ENCODE measurements at places on chromosomes 12 and 14.

- DNase-seq = no peak
Observed at GRCh38 chr12:105503619-105504018, 173.1 kb downstream of the C12orf75 start.

- no peak for DNase-seq
Observed at GRCh38 chr14:52315355-52315718, 1.2 kb downstream of the PTGER2 start.

DNA sequence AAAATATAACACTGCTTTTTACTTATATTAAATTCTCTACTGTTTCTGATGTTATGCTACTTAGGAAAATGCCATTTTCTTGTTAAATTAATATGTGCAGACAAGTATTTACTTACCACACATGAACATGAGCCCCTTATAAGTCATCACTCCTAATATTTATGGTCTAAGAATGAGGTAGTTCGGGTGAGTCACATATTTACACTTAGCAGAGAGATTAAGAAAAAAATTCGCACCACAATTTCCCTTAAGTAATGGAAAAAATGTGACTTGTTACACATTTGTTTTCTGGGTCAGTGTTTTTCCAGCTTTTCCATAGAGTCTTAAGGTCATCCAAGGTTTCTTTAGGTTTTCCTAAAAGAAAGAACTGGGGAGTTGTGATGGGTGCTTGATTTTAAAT lies 68.3 kb downstream of the RERG start:
- DNase-seq = no peak

DNA sequence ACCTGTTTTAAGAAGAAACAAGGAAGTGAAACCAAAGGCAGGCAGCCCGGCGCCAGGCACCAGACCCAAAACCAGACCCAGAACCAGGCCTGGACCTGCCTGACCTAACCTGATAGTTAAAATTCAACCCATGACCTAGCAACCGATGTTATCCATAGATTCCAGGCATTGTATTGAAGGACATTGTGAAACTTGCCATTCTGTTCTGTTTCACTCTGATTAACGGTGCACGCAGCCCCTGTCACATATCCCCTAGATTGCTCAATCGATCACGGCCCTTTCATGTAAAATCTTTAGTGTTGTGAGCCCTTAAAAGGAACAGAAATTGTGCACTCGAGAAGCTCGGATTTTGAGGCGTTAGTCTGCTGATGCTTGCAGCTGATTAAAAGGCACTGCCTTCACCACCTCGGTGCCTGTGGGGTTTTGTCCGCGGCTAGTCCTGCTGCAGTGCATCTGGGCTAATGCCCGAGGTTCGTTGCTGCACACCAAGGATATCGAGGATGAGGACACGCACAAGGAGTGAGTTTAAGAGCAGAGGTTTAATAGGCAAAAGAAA lies 262.5 kb upstream of the TMEM132C start:
- no peak for DNase-seq

GRCh38 chr14:97061198-97061597 lies 264.0 kb downstream of the VRK1 start:
- no peak for DNase-seq

DNA sequence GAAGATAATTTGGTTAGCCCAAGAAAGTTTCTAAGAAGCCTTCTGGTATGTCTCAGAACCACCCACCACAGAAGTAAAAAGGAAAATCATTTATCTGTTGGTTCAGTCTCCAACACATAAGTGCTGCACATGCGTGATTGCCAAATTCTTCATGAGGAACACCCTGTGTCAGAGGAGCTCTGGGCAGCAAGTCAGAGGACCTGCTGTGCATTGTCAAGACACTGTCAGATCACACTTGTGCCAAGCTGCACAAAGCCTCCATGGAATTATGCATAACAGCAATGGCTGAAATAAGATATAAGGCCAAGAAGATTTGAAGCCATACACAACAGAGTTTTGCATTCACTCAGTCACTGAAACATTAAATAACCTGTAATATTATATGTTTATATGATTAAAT lies 1304.7 kb upstream of the FLRT2 start:
- no peak for DNase-seq

DNA sequence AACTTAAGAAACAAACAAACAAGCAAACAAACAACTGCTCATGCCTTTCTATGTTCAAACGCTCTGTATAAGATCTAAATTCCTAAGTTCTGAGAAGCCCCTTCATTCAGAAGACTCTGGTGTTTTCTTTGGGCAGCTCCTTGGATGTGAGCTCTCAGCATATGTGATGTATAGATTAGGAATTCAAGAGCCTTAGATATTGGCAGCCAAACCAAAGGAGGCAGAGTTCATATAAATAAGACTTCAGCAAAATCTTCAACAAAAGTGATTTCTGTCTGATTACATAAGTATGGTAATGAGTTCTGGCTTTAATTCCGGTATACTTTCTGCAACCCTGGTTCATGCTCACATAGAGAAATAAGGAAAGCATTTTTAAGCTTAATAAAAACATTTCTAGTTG lies 145.6 kb downstream of the DYRK2 start:
- no peak for DNase-seq

DNA sequence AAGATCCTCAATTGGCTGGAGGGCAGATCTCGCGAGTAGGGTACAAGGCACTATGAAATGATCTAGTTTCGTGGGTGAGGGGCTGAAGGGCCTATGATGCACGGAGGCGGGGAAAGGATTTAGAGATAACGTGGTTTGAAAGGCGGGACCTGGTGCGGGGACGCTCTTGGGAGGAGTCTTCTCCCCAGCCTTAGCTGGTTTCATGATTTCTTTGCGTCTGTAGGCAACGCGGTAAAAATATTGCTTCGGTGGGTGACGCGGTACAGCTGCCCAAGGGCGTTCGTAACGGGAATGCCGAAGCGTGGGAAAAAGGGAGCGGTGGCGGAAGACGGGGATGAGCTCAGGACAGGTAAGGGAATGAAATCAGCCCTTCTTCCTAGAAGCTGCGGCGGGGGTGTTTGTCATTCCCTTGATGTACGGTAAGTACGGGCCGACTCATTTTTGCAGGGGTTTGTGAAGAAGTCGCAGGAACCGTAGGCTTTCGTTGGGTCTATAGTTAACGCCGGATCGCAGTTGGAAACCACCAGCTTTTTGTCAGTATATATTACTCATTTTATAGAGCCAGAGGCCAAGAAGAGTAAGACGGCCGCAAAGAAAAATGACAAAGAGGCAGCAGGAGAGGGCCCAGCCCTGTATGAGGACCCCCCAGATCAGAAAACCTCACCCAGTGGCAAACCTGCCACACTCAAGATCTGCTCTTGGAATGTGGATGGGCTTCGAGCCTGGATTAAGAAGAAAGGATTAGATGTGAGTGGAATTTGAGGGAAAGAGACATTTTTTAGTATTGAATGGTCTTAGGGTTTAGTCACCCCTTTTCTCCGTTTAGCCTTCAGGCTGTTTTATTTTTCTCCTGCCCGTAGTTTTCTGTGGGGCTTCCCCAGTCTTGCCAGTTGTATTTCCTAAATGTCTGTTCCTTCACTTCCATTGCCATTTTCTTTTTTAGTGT lies 602 bp downstream of the APEX1 start:
- no peak for DNase-seq

DNA sequence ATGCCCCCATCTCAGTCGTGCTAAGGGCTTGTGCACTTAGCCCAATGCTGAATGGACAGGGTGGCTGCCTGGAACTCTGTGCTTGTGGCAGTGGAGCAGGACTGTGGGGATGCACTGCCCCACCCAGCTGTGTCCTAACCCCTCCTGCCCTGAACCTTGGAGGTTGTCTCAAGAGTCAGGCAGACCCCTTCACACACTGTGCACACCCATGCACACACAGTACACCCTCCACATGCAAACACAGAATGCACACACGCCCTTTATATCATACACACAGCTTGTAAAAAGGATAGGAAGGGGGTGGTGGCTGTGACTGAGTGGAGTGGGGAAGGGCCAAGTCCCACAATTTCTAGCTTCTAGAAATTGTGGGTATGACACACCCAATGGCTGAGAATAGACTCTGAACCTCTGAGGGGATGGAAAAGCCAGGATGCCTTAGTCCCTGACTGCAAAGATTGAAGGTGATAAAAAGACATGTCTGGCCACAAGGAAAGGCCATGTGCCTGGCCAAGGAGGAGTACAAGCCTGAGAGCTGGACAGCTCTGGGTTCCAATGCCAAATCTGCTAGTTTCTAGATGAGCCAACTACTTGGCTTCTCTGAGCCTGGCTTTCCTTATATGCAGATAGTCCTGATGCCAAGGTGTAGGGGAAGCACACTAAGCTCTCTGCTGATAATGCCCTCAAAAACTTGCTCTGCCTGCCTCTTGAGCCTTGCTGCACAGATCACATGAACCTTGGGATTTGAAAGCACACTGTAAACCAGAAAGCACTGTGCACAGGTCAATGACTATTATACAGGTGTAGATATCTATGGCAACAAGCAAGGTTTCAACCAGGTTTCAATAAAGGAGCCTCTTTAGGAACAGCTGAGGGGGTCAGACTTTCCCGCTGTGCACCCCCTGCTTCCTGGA lies 8.4 kb downstream of the KRT8 start:
- DNase-seq = no peak

DNA sequence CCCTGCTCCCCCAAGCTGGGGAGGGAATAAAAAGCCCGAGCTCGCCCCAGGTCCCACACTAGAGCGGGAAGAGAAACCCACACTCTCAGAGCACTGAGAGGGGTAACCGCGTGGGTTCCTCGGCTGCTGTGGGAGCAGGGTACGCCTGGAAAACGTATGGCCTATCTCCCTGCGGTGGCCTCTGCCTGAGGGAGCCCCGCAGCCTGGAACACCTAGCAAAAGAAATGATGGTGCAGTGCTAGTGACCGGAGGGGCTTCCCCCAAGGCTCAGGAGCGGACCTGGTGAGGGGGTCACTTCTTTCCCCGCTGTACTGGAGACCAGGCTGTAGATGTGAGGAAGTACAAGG lies 2.5 kb upstream of the OR4N2 start:
- no peak for DNase-seq

DNA sequence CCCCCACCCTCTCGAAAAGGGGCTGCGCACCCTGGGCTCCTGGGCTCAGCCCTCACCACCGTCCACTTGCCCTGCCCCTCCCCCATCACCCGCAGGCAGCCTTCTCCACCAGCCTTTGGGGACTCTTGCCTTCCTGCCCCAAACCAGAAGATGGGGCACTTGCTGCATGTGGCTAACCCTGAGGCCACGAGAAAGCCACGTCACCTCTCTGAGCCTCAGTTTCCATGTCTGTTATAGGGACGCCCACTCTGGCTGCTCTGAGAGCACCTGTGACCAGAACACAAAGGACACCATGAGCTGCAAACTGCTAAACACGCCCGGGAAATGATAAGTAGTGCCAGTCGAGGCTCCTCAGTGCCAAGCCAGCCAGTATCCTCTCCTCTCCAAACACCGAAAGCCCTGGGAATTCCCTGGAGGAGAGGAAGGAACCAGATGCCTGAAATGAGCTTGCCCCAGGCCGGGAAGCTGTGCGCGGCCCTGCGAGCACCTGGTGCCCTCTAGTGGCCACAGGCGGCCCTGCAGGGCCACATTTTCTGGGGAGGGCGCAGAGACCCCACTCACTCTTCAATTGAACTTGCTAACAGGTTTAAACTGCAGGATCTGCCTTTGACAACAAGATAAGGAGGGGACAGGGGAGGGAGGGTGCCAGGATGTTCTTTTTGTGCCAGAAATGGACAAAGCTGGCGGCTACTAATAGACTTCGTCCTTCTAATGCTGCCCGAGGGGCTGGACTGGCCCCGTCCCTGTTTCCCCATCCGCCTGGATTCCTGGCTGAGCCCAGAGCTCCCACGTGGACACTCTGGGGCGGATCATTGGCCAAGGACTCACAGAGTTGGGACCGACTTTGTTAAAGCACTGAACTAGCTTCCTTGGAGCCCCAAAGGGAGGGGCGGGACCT lies 10.2 kb upstream of the SERPINA9 start:
- peak; percentile 47 for DNase-seq

DNA sequence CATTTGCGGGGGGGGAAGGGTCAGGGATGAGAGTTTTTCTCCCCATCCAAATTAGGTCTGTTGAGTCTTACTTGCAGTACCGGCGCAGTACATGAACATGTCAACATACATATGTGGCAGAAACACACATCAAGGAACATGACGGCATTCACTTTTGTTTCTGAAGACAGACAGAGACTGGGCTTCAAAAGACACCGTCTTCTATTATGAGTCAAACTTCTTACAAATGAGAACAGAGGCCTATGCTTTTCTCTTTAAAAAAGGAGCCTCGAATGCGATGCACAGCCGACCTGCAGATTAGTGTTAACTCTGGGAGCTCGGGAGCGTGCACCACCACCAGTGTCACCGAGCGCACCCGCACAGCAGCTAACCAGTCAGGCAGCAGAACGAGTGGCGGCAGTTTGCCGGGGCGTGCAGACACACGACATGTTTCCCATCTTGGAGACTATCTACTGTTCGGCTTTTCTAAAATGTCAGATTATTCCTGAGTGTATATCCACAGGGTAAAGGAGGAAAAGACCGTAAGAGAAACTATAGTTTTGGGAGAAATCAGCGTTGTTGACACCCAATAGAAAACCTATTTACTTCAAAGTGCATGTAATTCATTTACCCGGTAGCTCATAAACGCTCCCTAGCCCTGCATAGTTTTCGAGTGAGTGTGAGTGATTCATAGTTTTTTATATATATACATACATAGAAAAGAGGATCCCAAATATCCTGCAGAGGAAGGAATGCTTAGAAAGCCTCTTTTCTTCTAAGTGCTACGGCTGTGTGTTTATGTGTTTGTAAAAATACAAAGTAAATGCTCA lies 33.0 kb downstream of the UBR7 start:
- no peak for DNase-seq
